ENCODE measurements at places on chromosomes 7 and 10.

GRCh38 chr10:308101-308500, 172.8 kb downstream of the ZMYND11 start:
- DNase-seq, result no peak

GRCh38 chr7:155258226-155258560, 39.5 kb upstream of the INSIG1 start:
- no peak for DNase-seq

- no peak for DNase-seq
Measured at GRCh38 chr10:69957886-69958555, 94.6 kb upstream of the MACROH2A2 start.

GRCh38 chr10:66586073-66586472, 339.8 kb upstream of the LRRTM3 start:
- no peak for DNase-seq

- no peak for DNase-seq
Measured at GRCh38 chr7:7705318-7705717, 13.1 kb downstream of the RPA3 start.

DNA sequence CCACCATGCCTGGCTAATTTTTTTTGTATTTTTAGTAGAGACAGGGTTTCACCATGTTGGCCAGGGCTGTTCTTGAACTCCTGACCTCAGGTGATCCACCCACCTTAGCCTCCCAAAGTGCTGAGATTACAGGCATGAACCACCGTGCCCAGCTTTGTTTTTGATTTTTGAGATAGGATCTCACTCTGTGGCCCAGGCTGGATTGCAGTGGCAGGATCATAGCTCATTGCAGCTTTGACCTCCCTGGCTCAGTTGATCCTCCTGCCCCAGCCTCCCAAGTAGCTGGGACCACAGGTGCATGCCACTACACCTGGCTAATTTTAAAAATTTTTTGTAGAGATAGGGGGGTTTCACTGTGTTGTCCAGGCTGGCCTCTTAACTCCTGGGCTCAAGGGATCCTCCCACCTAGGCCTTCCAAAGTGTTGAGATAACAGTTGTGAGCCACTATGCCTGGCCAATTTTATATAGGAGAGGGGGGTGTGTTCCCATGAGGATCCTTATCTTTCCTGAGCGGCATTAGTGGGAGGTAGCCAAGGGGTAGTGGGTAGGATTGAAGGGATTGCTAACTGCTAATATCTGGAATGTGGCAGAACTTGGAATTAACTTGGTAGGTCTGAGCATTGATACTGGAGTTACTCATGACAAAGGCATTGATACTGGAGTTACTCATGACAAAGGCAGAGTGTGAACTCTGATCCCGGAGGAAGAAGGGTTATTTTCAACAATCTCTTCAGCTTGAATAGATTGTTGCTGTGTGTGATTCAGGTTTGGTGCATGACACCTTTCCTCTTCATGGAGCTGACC, 1.0 kb upstream of the NOLC1 start:
- no peak for DNase-seq

GRCh38 chr7:18534481-18534880, 38.9 kb downstream of the HDAC9 start:
- DNase-seq, result no peak

DNA sequence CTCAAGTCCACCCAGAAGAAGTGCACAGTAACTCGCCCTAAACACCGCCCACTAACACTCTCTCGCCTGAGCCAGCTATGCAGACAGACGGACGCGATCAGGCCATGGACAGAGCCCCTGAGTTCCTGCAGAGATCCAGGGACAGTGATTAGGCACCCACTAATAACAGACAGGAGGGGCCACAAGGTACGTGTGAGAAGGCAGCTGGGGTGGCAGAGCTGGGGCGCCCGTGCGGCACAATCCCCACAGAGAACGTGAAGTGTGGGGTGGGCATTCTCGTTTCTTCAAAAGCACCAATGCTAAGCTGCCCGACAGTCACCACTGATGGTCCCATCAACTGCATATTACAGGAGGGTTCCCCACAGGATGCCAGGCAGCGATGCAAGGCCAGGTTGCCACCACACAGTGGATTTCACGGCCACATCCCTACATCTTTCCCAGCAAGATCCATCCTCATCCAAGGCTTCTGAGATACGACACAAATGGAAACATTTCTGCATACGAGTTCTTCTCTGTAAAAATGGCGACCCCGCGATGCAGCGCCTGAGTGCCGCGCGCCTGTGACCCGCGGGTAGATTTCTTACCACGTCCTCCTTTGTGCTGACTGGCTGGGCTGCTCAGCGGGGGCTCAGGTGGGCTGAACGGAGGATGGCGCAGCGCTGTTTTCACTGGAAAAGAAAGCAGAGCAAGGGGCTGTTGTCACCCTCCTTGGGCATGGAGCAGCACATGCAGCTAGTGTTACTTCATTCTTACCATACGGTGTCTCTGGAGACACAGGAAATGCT, 237.5 kb downstream of the TNS3 start:
- no peak for DNase-seq

GRCh38 chr10:63013755-63014154, 119.4 kb upstream of the NRBF2 start:
- no peak for DNase-seq

- no peak for DNase-seq
Measured at GRCh38 chr7:1845536-1846311, 175.6 kb downstream of the ELFN1 start.

- no peak for DNase-seq
Measured at GRCh38 chr10:45443101-45444009, 69.3 kb downstream of the ALOX5 start.

- DNase-seq, result peak; percentile 85
Measured at GRCh38 chr10:73879296-73880173, 5.2 kb upstream of the CAMK2G start.

DNA sequence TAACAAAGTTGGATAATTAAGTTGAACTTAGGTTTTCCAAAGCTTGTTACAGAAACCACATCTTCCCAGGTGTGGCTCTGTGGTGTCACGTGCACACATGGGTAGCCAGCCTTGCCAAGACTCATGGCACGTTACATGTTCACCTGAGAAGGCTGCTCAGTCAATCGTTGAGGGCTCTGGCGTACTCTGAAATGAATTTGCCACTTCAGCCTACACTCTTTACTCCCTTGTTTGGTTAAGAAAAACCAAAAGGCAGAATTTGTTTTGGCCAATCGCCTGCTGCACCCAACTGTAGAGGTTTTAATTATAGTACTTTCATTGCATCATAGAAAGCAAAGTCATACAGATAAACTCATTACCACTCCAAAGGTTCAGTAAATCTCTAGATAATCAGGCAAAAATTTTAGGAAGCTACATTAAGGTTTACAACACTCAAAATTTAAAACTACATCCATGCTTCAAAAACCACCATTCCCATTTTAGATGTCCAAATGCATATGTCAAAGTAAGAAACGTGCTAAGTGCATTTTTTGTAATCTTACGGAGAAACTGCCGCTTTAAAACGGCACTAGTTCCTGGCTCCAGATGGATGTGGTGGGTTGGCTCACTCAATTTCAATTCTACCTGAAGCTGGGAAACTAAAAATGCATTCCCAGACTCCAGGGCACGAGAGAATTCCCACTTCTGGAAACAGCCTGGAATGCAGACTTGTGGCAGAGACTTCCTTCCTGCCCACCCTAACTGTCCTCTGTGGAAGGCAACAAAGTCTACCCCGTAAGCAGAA, 88.4 kb downstream of the DIP2C start:
- DNase-seq, result no peak

DNA sequence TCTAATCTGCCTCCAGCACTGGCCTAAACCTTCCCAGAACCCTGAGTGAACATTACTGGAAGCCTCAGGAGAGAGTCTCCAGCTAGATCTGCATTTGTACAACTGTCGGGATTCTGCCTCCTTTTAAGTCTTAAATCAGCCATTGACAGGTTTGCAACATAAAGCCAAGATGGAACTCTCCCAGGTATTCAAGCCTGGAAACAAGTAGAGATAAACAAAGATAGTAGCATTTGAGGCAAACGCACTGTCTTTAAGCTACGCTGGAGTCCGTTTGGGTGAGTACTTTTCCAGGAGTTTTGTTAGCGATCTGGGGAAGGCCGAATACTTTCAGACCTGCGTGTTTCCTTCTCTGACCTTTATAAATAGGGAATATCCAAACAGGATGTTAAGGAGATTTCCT, 317.2 kb upstream of the FZD8 start:
- DNase-seq, result no peak

DNA sequence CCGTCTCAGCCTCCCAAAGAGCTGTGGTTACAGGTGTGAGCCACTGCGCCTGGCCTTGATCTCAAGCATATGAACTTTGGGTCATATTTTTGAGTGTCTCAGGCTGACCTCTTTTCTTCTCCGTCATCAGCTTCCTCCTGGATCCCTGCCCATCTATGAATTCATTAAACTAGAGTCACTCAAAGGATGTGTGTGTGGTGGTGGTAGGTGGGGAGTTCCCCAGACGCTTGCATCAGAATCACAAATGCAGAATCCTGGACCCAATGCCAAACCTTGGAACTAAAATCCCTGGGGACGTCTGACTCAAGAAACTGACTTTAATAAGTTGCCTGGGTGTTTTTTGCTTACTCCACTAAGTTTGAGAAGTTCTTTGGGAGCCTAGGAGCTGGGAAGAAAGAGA, 6.7 kb upstream of the CREB5 start:
- DNase-seq, result no peak

DNA sequence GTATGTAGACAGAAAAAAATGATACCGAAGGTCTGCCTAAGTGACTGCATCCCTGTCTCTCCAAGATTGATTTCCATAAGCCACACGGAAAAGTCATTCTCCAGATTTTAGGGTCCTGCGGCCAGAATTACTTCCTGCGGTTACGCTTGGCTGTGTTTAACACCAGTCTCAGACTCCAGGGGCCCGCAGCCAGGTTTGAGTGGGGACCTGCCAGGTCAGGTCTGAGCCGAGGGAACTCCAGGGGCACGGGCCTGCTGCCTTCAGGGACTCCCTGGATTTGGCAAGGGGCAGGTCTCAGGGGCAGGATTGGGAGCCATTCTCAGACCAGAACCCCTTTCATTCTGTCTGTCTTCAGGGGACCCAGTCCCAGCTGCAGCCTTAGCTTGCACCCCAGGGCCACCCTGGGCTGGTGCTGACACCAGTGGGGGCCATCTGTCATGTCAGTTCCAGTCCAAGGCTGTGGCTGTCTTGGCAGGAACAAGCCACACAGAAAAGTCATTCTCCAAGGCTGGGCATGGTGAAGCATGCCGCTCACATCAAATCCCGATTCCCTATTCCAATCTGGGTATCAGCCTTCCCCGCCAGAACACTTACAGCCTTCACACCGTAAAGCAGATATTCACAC, 39.0 kb downstream of the TMEM120A start:
- DNase-seq, result no peak

- DNase-seq, result no peak
Measured at GRCh38 chr10:3972460-3973301, 187.7 kb upstream of the KLF6 start.

Data from stimulated activated CD8-positive, alpha-beta memory T cell treated with anti-CD3 and anti-CD28 coated beads, Interleukin-12 subunit alpha, Interleukin-12 subunit beta, amount 100 ng/mL, for 4 hours (primary cell).